ENCODE measurements at places on chromosomes 3 and 15.
A peak's percentile ranks its signal among the peaks of the same experiment; 100 is the strongest.

- DNase-seq = no peak
Measured at GRCh38 chr3:127329631-127330285, 41.9 kb upstream of the PRR20G start.

- no peak for DNase-seq
Measured at GRCh38 chr3:70882104-70882503, 569.7 kb upstream of the MDFIC2 start.

DNA sequence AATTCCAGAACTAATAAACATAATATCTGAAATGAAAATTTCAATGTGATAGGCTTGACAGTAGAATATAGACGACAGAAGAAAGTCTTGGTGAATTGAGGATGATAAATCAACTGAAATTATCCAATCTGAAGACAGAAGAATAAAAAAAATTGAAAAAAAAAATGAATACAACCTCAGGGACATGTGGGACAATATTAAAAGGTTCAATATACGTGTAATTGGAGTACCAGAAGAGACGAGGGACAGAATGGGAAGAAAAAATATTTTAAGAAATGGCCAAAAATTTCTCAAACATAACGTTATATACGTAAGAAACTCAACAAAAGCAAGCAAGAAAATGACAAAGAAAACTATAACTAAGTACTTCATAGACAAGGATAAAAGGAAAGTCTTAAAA lies 43.3 kb upstream of the HCLS1 start:
- no peak for DNase-seq

GRCh38 chr3:42743204-42743995 lies 29.7 kb downstream of the CCDC13 start:
- DNase-seq = no peak

DNA sequence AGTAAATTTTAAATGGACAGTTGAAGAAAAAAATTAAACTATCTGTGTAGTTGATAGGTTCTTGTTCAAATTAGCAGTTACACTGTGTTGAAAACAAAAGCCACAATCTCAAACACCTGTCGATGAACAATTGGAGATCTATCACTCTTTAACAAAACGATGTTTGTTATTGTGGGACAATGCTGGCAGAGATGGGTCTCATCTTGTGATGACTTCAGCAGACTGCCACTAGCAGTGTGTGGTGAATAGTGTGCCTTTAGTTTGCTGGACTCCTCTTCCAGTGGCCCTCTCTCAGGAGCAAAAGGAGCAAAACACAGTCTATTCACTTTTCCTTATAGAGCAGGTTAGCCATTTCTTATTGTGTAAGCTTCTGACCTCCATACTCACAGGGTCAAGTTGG lies 14.7 kb upstream of the TRIM59 start:
- no peak for DNase-seq

- no peak for DNase-seq
Measured at GRCh38 chr3:99111235-99111634, 209.7 kb upstream of the DCBLD2 start.

DNA sequence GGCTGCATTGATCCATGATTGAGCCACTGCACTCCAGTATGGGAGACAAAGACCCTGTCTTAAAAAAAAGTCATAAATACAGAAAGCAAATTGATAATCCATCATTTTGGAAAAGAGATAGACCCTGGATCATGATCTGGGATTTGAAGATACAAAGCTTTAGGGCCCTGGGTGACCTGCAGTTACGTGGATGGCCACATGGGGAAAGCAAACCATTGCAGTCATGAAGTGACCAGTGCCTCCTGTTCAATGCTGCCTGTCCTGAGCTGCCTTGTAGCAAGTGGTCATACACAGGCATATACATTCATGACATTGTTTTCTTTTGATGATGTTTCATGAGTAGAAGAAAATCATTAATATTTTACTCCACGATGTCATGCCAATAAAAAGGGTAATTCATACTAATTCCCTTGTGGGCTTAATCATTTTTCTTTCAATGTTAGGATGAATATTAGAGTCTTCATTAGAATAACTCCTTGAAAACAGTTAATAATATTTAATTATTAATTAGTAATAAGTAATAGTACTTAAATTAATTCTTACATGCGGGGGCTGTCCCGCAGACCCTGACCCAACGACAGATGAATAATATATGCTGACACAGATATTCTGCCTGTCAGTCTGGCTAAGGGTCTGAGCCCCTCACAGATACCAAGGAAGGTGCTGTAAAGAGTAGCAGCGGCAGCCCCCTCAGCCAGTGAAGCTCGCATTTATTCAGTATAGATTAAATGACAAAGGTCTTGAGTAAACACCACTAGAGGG lies 109.0 kb upstream of the UNC13C start:
- DNase-seq = no peak

DNA sequence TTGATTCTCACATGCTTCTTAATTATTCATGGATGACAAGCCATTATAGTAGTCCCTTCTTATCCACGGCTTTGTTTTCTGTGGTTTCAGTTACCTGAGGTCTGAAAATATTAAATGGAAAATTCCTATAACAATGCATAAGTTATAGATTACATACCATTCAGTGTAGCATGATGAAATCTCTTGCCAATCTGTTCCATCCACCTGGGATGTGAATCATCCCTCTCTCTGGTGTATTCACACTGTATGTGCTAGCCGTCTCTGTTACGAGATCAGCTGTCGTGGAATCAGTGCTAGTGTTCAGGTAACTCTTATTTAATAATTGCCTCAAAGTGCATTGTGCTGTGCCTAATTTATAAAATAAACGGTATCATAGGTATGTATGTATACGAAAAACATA lies 5.2 kb downstream of the WDR5B start:
- peak; percentile 39 for DNase-seq

GRCh38 chr3:8157640-8158039 lies 344.0 kb upstream of the LMCD1 start:
- DNase-seq = no peak

DNA sequence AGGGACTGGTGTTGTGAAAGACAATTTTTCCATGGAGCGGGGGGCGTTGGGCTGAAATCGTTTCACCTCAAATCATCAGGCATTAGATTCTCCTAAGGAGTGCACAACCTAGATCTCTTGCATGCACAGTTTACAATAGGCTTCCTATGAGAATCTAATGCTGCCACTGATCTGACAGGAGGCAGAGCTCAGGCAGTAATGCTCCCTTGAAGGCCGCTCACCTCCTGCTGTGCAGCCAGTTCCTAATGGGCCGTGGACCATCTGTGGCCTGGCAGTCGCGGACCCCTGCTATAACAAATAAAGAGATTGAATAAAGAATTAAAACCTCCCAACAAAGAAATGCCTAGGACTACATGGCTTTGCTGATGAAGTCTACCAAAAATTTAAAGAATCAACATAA lies 25.3 kb upstream of the ANKRD28 start:
- no peak for DNase-seq

- no peak for DNase-seq
Measured at GRCh38 chr15:78397382-78397781, 40.6 kb upstream of the IREB2 start.

DNA sequence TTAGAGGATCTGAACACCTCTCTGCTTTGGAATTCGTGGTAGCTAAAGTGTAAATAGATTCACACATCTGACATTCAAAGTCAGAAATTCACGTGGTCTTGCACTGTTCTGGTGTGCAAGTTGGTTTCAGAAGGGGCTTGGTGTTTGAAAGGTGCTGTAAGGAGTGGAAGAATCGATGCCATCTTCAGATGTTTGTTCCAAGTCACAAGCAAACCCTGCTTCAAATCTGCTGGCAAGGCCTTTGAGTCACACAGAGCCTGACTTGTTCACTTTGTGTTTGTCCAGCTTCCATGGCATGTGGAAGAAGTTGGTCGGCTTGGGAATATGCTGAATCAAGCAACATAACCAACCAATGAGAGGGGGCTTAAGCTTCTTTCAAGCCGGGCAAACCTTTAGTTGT lies 44.3 kb downstream of the SH3GL3 start:
- DNase-seq = no peak

- DNase-seq = no peak
Measured at GRCh38 chr3:154384479-154384878, 45.5 kb downstream of the GPR149 start.

- DNase-seq = peak; percentile 51
Measured at GRCh38 chr15:90650117-90650955, 66.8 kb upstream of the BLM start.

GRCh38 chr3:8213286-8213685 lies 288.3 kb upstream of the LMCD1 start:
- no peak for DNase-seq

GRCh38 chr3:13013994-13014754 lies 59.1 kb downstream of the IQSEC1 start:
- no peak for DNase-seq

- no peak for DNase-seq
Measured at GRCh38 chr3:2554656-2555055, 456.0 kb downstream of the CNTN4 start.

- DNase-seq = peak; percentile 87
Measured at GRCh38 chr3:56291244-56291680, 177.0 kb downstream of the ERC2 start.

- no peak for DNase-seq
Measured at GRCh38 chr3:50524746-50525145, 21.3 kb upstream of the CACNA2D2 start.

- DNase-seq = no peak
Measured at GRCh38 chr3:28924744-28925360, 356.0 kb upstream of the RBMS3 start.

GRCh38 chr3:11247362-11247761 lies 24.8 kb upstream of the ATG7 start:
- DNase-seq = no peak

DNA sequence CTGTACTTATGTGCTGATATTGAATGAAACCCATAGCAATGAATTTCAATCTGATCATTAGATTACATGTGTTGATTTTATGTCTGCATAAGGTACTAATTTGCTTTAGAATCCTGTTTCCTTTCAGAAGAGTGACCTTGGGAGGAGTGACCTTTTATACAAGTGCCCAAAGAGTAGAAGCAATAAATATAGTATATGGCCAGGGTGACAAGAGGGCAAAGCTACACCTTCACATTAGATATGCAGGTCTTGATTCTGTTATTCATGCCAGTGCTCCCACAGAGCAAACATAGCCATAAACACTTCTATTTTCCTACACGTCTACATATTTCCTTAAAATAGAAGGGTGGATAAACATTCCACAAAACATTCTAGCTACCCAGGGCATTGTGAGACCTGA lies 158.2 kb upstream of the RAP2B start:
- DNase-seq = no peak

- peak; percentile 30 for DNase-seq
Measured at GRCh38 chr3:40097131-40098117, 212.1 kb upstream of the EIF1B start.

DNA sequence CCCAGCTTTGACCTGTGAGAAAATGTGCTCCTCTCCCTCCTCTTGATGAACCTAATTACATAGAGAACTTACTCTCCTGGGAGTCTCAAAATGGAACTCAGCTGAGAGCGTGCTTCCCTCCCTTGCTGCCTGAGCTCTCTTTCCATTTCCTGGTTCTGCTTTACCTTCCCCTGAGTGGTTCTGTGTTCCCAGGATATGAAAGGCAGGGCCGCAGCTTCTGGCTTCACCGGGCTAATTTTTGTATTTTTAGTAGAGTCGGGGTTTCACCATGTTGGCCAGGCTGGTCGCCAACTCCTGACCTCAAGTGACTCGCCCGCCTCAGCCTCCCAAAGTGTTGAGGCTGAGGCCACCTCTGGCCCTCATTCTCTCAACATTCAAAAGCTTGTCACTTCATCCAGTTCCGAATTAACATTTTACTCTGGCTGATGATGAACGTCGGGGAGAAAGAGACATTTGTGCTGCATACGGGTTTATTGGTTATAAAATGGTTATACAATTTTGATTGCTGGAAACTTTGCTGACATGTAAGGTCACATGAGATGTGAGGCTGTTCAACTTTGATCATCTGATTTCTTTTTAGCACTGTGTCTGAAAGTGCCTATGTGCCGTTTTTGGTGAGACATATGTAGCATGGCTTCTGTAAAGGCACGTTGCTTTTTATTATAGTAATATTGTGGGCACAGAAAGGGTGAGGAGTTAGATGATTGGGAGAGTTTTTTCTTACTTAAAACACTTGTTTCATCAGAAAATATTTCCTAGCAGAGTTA lies 6.6 kb downstream of the PLS1 start:
- no peak for DNase-seq

DNA sequence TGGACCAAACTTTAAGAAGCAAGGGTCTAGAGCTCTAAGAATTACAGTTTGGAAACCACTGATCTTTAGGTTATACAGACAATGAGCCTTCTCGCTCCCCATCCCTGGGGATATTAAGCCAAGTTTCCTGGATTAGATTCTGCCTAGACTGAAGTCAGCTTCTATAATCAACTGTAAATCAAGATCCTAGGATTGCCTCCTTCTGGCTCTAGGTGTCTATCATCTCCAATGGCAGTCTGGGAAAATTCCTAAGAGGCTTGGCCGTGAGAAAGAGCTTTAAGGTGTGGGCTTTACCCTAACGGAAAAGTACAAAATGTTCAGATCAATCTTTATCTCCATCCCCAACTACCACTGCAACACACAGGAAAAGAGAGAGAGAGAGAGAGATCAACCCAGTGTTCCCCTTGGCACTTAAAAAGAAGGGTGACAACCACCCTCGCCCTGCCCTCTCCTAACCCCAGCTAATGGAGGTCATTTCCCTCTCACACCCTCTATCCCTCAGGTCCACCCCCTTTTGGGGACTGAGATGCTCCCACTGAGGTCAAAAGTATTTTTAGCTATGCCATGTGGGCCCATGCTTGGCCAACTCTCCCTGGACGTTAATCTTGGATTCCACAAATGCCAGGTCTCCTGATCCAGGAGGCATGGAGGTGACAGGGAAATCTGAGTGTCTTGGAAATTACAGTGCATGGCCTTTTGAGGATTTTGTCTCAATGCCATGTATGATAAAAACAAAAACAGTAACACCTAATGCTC lies 202.8 kb upstream of the BCL6 start:
- DNase-seq = no peak

DNA sequence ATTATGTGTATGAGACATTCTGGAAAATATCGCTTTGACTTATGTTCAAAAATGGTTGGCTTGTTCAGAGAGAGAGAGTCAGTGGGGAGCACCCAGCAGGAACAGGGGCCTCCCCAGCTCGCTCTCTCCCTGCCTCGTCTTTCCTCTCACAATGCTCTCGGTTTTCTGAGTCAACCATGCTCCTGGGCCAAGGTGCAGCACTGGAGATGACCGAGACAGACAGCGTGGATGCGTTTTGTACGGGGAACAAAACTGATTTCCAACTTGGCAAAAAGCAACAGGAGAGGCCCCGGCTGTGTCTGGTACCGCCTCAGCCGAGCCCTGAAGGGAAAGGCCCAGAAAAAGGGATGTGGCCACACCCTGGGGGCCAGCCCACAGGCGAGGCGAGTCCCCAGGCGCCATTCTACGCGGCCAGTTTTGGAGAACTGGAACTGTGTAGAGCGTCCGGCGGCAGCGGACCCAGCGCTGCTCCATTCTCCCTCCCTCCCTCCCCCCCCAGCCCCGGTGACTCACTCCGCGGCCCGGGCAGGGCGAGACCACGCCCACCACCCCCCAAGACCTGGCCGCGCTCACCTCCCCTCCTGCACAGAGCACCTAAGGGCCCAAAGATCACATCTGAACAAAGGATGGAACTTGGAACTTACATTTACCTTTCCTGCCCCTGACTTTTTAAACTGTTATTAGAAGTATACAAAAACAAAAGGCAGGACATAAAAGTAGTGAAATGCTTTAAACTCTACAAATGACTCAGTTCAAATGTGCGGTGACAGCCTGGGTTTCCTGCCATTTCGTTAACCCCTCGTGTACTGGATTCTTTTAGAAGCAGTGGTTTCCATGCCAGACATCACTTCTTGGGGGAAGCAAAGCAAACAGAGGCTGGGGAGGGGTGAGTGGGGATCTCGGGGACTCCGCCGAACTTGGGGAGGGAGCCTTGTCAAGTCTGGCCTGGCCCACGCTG lies 12.7 kb downstream of the ATP10A start:
- peak; percentile 85 for DNase-seq

Data from fibroblast of upper back skin (primary cell).